Activated CD4-positive, alpha-beta T cell treated with anti-CD3 and anti-CD28 coated beads, Interleukin-2, amount 50 U/mL, for 4 hours (primary cell): ENCODE measurements at places on chromosomes 7 and 10.
A peak's percentile ranks its signal among the peaks of the same experiment; 100 is the strongest.

- no peak for DNase-seq
Observed at GRCh38 chr7:64651203-64651602, 14.7 kb upstream of the ZNF107 start.

DNA sequence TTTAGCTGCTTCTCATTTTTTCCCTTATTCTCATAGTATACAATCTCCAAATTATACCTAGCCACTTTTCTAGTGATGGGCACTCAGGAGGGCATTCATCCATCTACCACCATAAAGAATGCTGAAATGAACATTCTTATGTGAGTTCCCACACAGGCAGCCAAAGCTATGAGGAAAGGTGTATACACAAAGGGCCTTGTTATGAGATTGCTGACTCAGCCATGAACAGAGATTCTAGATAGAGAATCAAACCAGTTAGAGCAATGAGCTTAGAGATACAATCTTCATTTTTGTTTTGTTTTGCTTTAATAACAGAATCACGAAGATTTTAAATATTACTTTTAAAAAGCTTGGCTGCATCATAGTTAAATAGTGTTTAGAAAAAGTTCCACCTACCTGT, 54.8 kb upstream of the TNKS2 start:
- DNase-seq: no peak

GRCh38 chr10:23073527-23073926, 21.9 kb upstream of the MSRB2 start:
- no peak for DNase-seq

GRCh38 chr7:33066771-33067170, 4.2 kb upstream of the NT5C3A start:
- DNase-seq: no peak

DNA sequence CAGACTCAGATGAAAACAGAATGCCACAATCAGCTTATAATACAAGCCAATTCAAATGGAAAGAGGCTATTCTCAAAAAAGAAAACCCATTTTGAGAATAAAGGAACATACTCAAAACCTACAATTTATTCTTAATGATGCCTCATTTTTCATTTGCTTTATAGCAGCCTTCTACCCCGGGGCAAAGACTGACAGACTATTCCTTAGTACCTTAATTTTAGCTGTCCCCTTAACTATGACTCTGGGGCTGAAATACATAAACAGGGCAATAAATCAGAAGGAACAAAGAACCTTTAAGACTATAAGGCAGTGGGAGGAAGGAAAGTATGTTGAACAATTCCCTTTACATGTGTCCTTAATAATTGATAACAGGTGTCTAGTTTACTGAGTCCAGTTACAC, 76.8 kb downstream of the TMEM106B start:
- DNase-seq: no peak

DNA sequence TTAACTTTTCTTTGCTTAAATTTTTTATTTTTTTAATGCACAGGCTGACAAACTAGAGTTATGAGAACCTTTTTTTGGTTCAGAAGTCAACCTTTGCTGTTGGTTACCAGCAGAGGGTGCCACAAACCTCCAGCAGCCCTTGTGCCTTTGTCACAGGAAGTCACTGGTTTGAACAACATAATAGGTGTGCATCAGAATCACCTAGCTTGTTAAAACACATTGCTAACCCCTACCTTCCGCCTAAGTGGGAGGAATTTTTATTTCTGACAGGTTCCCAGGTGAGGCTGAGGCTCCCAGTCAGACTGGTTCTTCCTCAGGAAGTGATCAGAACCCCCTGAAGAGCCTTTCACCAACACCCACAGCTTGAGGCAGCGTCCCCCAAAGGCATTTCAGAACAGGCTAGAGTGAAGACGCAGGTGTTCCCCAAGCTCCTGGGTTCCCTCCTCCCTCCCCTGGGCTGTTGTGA, 22.6 kb upstream of the VDAC2 start:
- peak; percentile 65 for DNase-seq

GRCh38 chr10:126670056-126670894, at the start of gene C10orf90:
C10orf90 (minus strand) TSS chr10:126670693; CDS start chr10:126670480, 213 bp downstream.
- no peak for DNase-seq

GRCh38 chr10:119689016-119689580, 36.8 kb upstream of the INPP5F start:
- no peak for DNase-seq
